ENCODE measurements at places on chromosomes 12 and 14.

- DNase-seq: no peak
Measured at GRCh38 chr14:61183196-61183885, 97.8 kb downstream of the TMEM30B start.

DNA sequence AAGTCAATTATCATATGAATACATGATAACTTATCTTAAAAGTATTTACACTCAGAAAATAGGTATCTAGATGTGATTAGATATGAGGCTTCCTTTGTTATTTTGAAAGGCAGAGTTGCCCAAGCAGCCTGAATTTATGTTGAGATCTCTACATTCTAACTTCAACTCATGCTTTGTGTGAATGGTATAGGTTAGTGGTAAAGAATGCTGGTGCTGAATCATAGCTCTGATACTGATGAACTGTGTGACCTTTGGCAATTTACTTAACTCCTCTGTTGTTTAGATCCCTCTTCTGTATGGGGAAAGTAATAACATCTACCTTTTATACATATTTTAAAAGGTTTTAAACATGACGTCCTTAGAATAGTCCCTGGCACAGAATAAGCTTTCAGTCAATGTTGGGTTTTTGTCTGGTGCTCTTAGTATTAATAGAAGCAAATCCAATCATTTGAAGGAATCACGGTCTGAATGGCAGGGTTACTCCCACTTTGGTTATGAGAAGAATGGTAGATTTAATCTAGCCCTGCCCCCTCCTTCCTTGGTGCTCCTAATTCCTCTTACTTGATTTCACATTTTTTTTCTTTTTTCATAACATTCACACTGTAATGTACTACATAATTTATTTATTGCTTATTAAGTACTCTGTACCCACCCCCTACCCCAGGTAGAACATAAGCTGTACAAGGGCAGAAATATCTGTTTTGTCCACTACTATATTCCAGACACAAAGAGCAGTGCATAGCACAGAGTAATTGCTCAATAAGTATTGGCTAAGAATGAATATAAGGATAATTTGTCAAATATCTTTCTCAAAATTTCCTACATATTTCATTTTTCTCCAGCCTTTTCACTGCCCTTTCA lies 203.3 kb upstream of the KRR1 start:
- DNase-seq: no peak

DNA sequence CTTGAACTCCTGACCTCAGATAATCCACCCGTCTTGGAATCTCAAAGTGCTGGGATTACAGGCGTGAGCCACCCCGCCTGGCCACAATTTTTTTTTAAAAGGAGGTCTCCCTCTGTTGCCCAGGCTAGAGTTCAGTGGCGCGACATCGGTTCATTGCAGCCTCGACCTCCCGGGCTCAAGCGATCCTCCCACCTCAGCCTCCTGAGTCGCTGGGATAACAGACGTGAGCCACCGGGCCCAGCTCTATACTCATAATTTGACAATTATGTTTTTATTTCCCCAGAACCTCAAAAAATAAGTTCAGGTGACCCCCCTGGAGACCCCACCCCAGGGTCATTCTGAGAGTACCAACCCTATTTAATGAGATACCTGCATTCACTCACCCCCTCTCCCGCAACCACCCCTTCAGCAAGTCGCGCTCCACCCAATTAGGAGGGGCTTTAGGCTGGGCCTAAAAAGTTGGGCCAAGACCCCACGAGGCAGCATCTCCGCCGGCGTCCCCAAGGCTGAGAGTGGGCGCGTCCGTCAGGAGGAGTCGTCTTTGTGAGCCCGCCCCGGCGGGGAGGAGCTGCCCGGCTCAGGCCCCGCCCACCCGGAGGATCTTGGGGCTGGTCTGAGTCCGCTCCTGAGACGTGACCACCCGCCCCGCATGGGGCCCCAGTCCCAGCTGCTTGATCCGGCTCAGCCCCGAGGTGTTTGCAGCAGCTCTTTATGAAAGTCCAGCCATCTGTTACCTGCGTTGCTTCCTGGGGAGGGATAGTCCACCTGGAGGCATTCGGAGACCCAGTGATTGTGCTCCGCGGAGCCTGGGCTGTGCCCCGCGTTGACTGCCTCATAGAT lies at the start of gene ANKRD33:
Gene ANKRD33, plus strand, starts transcription at position 628 of the 840 bp plus-strand sequence. Its CDS starts 84 bp downstream, at position 712.
- DNase-seq: no peak

- DNase-seq: peak; percentile 33
Measured at GRCh38 chr12:49092086-49092815, 2.4 kb downstream of the DHH start.

GRCh38 chr12:19763488-19763887 lies 324.2 kb downstream of the AEBP2 start:
- DNase-seq: no peak

DNA sequence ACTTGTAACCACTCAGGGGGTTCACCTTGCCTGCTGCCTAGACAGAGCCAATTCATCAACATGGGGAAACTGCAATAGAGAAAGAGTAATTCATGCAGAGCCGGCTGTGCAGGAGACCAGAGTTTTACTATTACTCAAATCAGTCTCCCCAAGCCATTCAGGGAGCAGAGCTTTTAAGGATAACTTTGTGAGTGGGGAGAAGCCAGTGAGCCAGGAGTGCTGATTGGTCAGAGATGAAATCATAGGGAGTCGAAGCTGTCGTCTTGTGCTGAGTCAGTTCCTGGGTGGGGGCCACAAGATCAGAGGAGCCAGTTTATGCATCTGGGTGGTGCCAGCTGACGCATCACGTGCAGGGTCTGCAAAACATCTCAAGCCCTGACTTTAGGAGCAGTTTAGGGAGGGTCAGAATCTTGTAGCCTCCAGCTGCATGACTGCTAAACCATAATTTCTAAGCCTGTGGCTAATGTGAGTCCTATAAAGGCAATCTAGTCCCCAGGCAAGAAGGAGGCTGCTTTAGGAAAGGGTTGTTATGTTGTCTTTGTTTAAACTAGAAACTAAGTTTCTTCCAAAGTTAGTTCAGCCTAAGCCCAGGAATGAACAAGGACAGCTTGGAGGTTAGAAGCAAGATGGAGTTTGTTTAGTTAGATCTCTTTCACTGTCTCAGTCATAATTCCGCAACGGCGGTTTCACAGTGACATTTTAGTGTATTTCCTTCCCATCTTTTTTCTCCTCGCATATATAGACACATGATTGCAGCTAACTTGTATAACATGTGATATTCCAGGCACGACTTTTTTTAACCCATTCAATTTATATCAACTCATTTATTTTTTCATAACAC lies 68.9 kb upstream of the NCOR2 start:
- DNase-seq: peak; percentile 26

- DNase-seq: no peak
Measured at GRCh38 chr12:109709401-109709991, 4.1 kb upstream of the FAM222A start.

GRCh38 chr12:107477947-107478610 lies 207.5 kb upstream of the PWP1 start:
- DNase-seq: no peak

DNA sequence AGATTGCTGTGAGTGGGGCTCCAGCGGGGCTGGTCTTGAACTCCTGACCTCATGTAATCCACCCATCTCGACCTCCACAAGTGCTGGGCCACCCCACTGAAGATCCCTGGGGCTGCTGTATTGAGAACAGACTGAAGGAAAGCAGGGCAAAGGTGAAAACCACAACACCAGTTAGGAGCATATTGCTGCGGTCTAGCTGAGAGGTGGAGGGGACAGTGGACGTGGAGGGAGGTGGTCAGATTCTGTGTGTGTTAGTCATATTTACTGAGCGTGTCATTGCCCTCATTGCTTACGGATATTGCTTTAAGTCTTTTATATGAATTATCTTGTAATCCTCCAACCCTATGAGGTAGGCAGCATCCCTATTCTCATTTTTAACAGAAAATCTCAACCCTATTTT lies 69.0 kb upstream of the OVCH1 start:
- no peak for DNase-seq

GRCh38 chr12:2248901-2249381 lies 196.2 kb downstream of the CACNA1C start:
- DNase-seq: no peak

DNA sequence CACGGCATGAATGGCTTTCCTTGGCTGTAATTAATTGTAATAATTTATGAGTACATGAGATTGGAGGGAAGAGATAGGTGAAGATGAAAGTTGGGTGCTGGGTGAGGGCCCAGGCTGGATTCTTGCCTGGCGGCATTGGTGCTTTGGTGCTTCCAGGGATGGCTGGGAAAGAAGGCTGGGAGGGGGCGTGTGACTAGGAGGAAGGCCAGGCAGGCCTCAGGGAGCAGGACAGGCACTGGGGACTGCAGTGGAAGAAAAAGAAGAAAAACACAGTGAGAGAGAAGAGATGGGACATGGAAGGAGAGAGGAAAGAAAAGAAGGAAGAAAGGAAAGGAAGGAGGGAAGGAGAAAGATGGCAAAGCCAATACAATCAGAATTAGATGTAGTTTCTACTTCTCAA lies 3.7 kb downstream of the HOXC9 start:
- DNase-seq: no peak

DNA sequence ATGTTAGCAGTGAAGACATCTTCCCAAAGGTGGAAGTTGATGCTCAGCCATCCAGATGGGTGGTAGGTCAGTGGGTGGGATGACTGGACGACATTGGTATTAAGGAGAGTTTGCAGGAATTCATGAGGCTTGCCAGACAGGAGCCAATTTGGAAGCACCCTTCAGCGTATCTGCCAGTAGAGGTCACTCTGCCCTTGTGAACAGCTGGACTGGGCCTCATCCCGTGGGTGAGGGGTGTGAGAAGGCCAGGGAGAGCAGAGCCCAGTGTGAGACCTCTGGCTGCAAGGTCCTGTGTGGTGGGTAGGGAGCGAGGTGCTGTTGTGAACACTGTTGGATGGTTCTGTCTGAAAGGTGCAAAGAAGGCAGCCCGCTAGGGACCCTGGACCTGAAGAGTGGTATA lies 37.7 kb downstream of the SLC5A8 start:
- no peak for DNase-seq

DNA sequence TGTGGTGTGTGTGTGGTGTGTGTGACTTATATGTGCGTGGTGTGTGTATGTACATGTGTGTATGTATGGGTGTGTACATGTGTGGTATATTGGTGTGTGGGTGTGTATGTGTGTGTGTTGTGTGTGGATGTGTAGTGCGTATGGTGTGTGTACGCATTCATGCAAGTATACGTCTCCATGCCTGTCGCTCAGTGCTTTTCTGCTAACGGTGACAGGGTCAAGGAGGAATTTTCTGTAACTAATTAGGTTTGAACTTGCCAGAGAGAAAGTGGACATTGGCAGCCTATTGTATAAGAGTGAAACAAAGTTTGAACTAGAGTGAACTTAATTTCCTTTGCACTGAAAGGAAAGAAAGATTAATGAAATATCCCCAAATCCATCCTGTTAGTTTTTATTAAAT lies 120.9 kb upstream of the GSC start:
- DNase-seq: no peak

DNA sequence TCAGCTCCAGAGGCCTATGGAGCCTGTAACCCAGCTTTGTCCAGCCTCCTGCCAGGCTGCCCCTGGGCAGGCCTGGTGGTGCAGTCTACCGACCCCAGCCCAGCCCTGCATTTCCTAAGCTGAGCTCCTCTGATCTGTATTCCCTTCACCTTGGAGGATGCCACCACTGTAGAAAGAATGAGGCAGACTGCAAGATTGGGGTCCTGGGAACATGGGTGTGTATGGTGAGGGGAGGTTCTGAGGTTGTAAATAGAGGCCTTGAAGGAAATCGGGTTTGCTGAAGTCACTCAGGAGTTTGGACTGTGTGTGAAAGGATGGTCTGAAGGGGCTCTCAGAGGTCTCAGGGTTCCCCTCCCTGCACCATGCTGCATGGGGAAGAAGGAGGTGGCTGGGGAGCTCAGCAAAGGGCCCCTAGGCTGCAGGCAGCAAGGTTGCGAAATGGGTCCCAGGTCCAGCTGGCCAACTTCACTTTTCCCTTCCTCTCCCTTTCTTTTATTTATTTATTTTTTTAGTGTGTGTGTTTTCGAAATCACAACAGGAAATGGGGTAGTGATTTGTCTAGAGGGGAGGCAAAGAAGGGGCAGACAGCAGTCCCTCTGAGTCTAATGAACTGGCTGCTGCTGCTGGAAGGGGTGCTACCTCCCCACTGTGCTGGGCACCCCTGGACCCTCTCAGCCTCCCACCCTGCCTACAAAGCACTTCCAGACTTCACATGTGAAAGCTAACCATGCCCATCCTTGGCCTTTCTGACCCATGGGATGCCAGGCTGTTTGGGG lies 1.2 kb upstream of the LRP1-AS start:
- no peak for DNase-seq
